ENCODE measurements at places on chromosomes 3 and 15. TPM values are rescaled to one million over a fixed set of nuclear protein-coding genes. Genes with fewer than 3 reads are reported as not detected.

CACNA2D3 gene
- total RNA-seq: 4.3 TPM

TRIM42 gene
- not detected for total RNA-seq

KIF7 gene
- 3.3 TPM for total RNA-seq

CEMIP gene
- total RNA-seq: 0.06 TPM

RNF123 gene
- total RNA-seq: 8.4 TPM

CCR9 gene
- not detected for total RNA-seq

CCDC54 gene
- total RNA-seq: not detected

WDR93 gene
- total RNA-seq: not detected

MB21D2 gene
- total RNA-seq: 25.1 TPM

LTK gene
- 0.21 TPM for total RNA-seq

CDHR4 gene
- total RNA-seq: not detected

PCLAF gene
- total RNA-seq: 274 TPM

SLC7A14 gene
- not detected for total RNA-seq

ARGFX gene
- total RNA-seq: not detected

RTP1 gene
- total RNA-seq: 0.29 TPM

SLC22A13 gene
- not detected for total RNA-seq

Measured in H4 (cell line).